Tibial nerve (tissue), 4 donors: ENCODE measurements at places on chromosomes 3 and 15.

GRCh38 chr3:190671658-190672057 lies 157.8 kb downstream of the IL1RAP start:
- DNase-seq: no peak

- no peak for DNase-seq
Measured at GRCh38 chr15:40891810-40892446, 2.3 kb upstream of the VPS18 start.

GRCh38 chr15:20106026-20106425 lies 435.6 kb downstream of the GOLGA6L6 start:
- DNase-seq: no peak

DNA sequence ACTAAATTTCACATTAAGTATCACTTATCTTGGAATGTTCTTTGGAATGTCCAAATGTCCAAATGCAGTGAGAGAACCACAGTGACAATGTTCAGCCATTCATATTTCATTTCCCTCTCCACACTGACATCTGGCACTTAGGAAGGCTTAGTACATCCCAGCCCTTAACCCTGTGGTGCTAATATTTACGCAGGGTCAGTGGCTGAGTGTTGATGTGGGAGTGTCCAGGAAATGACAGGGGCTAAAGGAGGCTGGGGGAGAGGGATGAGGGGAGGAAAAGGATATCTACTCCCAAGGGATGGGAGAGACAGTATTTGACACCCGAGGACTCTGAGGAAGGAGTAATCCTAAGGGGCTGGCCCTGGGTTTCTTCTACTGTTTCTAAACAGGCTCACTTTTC lies 14.1 kb upstream of the CCR4 start:
- no peak for DNase-seq

DNA sequence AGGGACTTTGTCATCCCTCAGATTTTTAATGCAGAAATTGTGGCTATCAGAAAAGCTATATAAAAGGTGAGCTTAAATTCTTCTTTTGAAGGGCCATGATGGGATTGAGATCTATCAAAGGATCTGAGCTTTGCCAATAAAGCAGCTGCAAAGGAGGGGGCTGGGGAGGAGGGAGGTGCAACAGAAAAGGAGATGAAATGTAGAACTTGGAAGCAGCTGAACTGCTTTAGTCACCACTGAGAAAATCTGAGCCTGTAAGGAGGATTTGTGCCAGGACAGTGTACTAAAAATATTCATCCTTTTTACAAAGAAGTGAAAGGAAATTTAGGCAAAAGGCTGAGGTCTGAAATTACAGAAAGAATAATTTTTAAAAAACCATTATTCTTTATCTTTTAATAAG lies 10.4 kb downstream of the TSPAN3 start:
- DNase-seq: no peak

- DNase-seq: no peak
Measured at GRCh38 chr3:4245671-4246070, 57.5 kb upstream of the SETMAR start.

DNA sequence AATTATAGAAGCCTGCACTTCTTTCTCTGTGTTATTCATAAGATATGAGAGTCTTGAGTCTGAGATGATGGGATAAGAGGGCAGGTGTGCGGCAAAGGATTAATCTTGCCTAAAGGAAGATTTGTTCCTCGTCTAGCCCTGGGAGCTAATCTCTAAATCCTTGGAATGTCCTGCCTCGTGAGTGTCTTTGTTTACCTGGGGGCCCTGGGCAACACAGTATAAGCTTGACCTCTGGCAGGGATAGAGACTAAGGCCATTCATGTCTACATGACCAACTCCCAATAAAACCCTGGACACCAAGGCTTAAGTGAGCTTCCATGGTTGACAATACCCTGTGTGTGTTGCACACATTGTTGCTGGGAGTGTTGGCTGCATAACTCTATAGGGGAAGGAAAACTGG lies 3.2 kb upstream of the AGBL1 start:
- no peak for DNase-seq

DNA sequence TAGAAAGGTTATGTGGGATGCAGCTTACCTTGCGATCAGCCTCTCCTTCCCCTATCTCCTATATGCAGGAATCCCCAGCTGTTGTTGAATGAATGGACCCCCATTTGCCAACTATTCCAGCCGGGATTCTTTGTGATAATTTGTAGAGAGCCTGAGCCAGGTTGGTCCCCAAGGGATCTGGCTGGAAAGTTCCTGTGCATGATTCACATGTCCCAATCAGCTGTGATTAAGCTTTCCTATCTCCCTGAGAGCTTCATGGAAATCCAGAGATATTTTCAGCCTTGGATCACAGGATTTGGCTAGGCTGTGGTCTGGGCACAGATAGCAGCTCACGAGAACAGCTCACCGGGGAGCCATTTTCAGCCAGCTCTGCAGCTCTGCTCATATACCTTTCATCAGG lies 76.7 kb downstream of the ARNT2 start:
- DNase-seq: peak; percentile 53

DNA sequence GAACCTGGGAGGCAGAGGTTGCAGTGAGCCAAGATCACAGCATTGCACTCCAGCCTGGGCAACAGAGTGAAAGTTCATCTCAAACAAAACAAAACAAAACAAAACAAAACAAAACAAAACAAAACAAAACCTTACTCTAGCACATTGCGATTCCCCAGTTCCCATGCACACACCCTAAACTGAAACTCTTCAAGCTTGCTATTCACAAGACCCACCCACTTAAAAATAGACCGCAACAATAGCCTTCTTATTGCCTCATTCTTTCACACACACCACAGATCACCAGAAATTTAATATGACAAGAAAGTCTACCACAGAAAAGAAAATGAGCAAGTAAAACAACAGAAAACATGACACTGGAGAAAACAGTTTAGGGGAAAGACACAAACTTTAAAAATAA lies 598.4 kb downstream of the FHIT start:
- DNase-seq: no peak

DNA sequence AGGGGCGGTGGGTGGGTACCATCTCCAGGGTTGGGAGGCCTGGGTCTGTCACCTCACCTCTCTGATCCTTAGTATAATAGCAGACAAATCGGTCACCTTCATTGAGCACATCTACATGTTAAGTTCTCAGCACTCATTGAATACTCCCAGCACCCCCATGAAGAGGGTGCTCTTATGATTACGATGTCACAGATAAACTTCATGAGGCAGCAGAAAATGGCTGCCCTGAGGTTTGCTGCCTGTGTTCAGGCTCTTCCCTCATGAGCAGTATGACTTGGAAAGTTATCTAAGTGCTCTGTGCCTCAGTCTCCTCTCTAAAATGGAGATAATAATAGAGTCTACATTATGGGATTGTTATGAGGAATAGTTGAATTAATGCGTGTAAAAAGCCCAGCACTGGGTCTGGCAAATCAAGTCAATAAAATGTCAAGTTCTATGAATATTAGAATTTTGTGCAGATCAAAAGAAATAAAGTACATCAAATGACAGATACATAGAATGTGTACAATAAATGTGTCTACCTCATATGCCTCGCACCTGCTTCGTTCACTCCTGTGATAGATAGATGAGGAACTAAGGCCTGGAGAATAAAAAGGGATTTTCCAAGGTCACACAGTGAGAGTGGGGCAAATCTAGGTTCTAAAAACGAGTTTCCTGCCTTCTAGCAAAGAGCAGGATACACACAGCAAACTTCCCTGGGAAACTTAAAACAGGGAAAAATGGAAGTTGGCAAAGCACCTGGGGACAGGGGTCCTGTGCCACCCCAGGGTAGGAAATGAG lies 142.2 kb upstream of the MRPS22 start:
- DNase-seq: no peak

DNA sequence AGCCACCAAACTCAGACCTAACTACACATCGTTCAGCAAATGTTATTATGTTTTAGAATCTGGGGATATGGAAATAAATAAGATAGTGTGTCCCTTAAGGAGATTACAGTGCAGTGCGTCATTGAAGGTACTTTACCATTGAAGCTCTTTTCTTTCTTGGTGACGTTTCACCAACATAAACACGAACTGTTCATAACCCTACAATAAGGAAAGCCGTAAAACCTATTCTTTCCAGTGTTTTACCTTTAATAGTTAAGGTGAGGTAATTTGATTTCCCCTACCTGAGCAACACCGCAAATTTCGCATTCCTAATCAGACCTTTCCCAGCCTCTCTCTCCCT lies 826 bp downstream of the CCDC66 start:
- no peak for DNase-seq

- DNase-seq: no peak
Measured at GRCh38 chr3:129002573-129003569, 1.8 kb downstream of the EFCC1 start.

- no peak for DNase-seq
Measured at GRCh38 chr3:126493739-126494138, 18.0 kb upstream of the ZXDC start.

DNA sequence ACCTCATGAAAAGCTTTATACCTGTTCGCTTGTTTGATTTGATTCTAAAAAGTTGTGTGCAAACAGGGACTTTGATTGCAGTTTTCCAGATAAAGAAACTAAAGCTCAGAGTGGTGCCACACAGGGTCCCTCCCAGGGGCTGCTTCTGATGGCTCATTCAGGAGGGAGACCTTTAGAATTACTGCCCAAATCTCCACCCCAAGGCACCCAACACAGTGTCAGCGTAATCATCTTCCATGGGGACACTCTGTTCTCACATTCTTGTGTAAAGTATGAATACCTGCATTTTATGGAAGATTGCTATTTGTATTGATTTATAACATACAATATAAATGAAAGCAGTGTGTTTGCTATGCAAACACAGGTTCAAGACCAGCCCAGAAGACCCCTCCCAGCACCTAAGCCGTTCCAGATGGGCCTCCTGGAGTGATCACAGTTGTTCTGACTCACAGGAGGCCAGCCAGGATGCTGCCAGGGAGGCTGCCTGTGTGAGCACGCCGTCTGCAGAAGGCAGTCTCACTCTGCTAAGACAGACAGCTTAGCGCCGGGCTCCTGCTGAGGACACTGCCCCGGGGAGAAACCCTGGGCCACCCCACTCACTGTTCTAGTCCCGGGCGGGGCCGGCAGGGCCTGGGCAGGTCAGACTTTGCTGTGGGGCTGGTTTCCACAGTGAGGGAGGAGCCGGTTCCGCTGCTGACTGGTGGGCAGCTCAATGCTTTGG lies 185.6 kb downstream of the FAM43A start:
- DNase-seq: peak; percentile 17

GRCh38 chr3:47780741-47781684 lies 680 bp downstream of the SMARCC1 start:
- DNase-seq: peak; percentile 34

GRCh38 chr15:33722005-33722672 lies 246.2 kb upstream of the CHRM5 start:
- DNase-seq: no peak

DNA sequence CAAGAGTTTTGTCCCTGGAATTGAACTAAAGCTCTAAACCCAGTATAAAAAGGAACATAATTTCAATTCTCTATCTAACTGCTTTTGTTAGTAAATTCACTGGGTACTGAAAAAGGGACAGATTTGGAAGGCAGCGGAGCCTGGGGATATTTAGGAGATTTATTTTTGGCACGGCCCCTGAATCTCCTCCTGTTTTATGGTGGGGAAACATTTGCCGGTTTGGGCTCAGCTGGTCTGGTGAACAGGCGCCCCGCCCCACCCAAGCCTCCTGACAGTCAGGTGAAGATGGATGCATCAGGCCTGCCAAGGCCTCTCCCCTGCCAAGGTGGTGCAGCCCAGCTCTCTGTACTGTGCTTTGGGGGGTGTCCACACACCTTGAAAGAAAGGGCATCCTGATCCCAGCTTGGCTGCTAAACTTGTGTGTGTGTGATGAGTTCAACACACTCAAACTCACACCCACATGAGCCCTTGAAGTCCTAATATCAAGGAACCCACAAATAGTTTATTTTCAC lies 46.3 kb downstream of the EBLN2 start:
- DNase-seq: no peak

GRCh38 chr3:56885453-56885852 lies 83.7 kb upstream of the ARHGEF3 start:
- DNase-seq: no peak

DNA sequence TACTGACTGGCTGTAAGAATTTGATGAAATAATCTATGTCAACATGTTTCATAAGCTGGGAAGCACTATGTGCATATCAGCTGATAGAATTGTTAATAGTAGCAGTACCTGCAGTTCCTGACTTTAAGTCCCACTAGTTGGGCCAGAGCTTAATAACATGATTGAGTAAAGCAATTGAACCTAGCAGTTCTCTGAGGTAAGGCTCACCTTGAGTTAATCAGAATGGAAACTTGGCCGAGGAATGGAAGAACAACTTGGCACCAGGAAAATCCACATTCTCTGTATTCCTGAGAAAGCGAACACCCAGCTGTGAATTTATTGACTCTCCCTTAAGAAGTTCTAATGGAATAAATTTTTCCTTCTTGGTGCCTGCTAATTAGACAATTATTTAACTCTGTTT lies 262.6 kb downstream of the IGSF11 start:
- DNase-seq: no peak

- no peak for DNase-seq
Measured at GRCh38 chr15:61169904-61170695, 59.0 kb downstream of the RORA start.

DNA sequence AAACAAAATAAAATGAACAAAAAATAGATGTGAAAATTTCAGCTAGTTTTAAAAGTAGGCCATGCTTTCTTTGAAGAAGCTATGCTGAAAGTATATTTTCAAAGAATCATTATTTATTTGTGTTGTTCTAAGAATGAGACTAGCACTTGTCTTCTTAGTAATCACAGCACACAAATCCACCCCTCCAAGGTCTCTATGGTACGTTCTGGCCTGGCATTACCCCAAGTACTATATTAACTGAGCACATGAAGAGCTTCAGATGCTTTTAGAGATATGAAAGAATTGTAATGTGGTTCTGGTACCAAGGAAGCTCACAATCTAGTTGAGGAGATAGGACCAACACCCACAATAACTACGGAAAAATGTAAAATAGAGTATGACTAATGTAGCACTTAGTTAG lies 416.5 kb downstream of the PLCL2 start:
- no peak for DNase-seq

DNA sequence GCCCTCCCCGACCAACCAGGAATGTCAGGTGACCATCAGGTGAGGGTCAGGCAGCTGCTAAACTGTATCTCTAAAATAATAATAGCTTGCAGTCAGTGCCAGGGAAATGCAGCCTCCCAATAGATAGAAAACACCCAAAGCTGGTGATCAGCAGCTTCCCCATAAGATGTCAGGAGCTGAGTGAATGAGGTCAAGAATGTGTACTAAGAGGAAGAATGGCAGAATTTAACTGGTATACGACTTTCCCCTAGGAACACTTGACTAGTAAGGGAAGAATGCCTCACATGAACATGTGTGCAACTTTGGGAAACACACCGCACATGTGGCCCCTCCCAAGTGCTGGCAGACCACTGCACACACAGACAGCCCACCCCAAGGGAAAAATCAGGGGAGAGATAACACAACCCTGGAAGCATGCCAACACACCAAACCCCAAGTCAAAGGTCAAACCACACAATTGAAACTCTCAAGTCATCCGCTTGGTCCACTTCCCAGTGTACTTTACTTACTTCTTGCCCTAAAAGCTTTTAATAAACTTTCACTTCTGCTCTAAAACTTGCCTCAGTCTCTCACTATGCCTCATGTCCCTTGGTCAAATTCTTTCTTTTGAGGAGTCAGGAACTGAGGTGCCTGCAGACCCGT lies 806.5 kb downstream of the OTOL1 start:
- no peak for DNase-seq

- no peak for DNase-seq
Measured at GRCh38 chr3:99429502-99429901, 208.9 kb upstream of the COL8A1 start.

GRCh38 chr15:34796847-34797435 lies 1.6 kb upstream of the ACTC1 start:
- no peak for DNase-seq
